Epithelial cell of proximal tubule (primary cell): ENCODE measurements at places on chromosomes 7 and 10. TPM values are rescaled to one million over a fixed set of nuclear protein-coding genes. Genes with fewer than 3 reads are reported as not detected.

Gene BBIP1
- 18.8 and 27.0 TPM in 2 replicates for total RNA-seq

Gene ZNF727
- not detected in 2 replicates for total RNA-seq

Gene EBLN1
- total RNA-seq, result not detected in 2 replicates

Gene AGMO
- total RNA-seq, result not detected in 2 replicates

Gene PNLIP
- not detected in 2 replicates for total RNA-seq

Gene ZNF398
- total RNA-seq, result 10.3 and 11.1 TPM in 2 replicates

Gene FAM180A
- not detected in 2 replicates for total RNA-seq

Gene SMKR1
- total RNA-seq, result 0.94 TPM in 1 of 2 replicates, not detected in the other

Gene AKR1C4
- total RNA-seq, result not detected in 2 replicates

Gene DNAH11
- 0.07 and 2.8 TPM in 2 replicates for total RNA-seq

Gene SMARCD3
- total RNA-seq, result 6.9 and 8.1 TPM in 2 replicates

Gene IRF5
- total RNA-seq, result 4.2 and 8.5 TPM in 2 replicates

Gene KCNH2
- 1.9 TPM in 2 replicates for total RNA-seq

Gene ANKRD30A
- not detected in 2 replicates for total RNA-seq

Gene CYP2C19
- total RNA-seq, result not detected in 2 replicates

Gene SFTPA1
- total RNA-seq, result not detected in 2 replicates

Gene KIAA1217
- 18.7 and 20.2 TPM in 2 replicates for total RNA-seq

Gene MAGI2
- total RNA-seq, result 0.43 and 0.92 TPM in 2 replicates

GRCh38 chr10:101116754-101117153, 14.3 kb upstream of the TLX1 start:
- no peak for DNase-seq

GRCh38 chr7:73683788-73684693, 644 bp downstream of the BUD23 start:
- DNase-seq, result no peak

GRCh38 chr10:112607506-112607905, 160.5 kb downstream of the VTI1A start:
- DNase-seq, result no peak

- no peak for DNase-seq
These were observed 69.5 kb upstream of the C1GALT1 start for GRCh38 chr7:7112868-7113267.

GRCh38 chr7:461453-462172, 58.0 kb downstream of the PDGFA start:
- DNase-seq, result no peak

DNA sequence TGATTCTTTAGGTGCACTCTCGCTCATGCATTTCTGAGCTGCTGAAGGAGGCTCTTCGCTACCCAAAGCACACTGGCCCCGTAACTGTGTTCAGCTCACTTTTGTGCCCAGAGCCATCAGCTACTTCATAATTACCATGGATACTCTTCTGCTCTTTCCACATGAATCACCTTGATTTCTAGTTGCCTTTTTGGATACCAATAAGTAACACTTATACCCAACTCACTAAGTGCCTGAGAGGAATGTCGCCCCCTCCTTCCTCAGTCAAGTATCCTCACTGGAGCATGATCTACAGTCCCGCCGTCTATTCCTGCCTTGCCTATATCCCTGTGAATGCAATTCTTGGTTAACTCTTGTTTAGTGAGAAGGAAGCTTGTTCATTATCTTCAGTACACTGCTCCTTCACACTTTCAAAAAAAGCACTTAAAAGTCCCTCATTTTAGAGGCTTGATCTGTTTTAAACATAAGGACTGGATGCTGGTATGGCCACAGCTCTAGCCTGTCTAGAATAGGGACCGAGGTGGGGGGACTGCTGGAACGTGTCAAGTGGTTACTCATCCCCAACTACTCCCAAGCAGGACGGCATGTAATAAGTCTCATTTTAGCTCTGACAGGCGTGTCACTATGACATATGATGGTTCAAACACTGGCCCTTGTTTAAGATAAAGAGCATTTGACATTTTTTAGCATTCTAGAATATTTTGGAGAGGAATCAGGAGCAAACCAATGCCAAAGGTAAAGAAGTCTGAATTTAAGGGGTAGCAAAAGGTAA, 23.7 kb downstream of the SVIL start:
- no peak for DNase-seq

GRCh38 chr10:121880895-121881294, 46.9 kb downstream of the ATE1 start:
- DNase-seq, result no peak

GRCh38 chr10:91103384-91104192, 116.9 kb upstream of the PCGF5 start:
- no peak for DNase-seq

- no peak for DNase-seq
These were observed 53.3 kb downstream of the FHIP2A start for GRCh38 chr10:114874827-114875411.

DNA sequence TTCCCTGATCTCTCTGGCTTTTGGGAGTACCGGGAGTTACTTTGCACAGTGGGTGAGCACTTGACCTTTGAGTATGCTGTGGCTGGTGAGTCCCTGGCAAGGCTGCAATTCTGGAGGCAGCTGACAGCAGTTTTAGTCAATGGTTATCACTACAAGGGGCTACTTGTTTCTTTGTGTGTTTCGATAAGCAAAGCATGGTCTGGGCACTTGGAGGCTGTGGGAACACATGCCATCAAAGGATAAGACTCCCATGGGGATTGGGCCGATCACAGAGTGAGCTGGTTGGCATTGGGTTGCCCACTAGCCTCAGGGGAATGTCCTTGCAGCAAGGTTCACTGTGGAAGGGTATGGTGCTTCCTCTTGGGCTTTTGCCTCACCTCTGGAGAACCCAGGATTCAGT, 208.2 kb downstream of the SNX13 start:
- no peak for DNase-seq

- DNase-seq, result no peak
These were observed 51.7 kb upstream of the ADAM12 start for GRCh38 chr10:126439942-126440341.

DNA sequence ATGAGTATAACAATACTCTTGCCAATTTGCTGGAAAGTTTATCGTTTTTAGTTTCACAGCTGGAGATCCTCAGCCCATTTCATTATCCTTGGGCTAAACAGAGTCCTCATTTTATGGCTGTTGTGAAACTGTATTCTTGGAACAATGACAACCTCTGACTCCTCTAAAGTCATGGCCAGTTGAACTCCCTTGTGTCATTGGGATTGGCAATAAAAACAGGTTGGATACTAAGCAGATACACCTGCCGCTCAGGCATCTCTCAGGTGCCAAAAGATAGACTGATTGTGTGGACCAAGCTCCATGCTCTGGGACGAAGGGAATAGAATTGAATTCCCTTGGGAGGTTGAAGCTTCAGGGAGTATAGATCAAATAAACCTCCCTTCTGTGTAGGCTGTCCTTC, 182.2 kb downstream of the WDR11 start:
- DNase-seq, result no peak

DNA sequence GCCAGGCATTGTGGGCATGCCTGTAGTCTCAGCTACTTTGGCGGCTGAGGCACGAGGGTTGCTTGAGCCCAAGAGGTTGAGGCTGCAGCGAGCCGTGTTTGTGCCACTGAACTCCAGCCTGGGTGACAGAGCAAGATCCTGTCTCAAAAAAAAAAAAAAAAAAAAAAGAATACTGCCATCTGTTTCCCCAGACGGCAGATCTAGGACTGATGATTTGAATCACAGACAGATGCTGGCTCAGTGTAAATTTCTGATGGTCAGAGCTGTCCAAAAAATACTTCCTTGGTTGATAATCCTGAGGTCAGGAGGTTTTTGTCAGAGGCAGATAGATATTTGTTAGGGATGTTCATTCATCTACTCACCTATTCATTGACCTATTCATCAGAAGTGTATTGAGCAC, 130.7 kb downstream of the REEP3 start:
- no peak for DNase-seq

GRCh38 chr10:51109801-51110533, 35.7 kb downstream of the PRKG1 start:
- DNase-seq, result no peak

GRCh38 chr7:150435047-150435389, 15.4 kb upstream of the GIMAP8 start:
- no peak for DNase-seq

GRCh38 chr10:32149252-32149955, 93.2 kb upstream of the KIF5B start:
- DNase-seq, result peak; percentile 69

DNA sequence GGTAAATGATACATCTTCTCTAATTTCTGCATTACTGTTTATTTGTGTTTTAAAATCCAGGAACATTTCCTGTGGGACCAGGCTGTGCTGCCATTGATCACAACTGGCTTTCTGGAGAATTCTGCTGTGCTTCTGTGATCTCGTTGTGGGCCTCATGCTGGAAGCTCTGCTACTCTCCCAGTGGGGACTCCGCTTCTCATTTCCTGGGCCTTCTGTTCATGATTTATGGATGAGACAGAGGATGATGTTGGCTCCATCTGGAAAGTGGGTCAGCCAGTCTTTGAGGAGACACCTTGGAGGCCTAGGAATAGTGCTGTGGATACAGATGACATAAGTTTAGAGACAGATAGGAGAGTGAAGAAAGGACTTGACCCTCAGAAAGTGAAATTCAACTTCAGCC, 15.2 kb upstream of the GPR158 start:
- DNase-seq, result no peak

- no peak for DNase-seq
These were observed 164.4 kb downstream of the RGS10 start for GRCh38 chr10:119377958-119378736.

- no peak for DNase-seq
These were observed 46.5 kb downstream of the PRR15 start for GRCh38 chr7:29610086-29610485.

DNA sequence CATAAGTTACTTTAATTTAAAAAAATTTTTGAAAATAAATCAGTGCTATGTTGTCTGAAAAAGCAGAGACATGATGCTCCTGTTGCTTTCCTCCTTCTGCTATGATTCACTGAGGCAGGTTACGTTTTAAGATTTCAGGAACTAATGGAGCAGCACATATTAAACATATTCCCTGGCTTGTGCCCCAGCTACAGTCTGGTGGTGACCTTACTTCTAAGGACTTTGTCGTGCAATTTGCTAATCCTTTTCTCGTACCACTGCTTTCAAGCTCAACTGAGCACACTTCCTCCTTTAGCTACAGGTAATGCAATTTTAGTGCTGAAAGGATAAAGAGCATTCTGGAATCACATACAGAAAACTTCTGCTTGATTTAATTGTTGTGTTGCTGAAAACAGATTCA, 16.2 kb upstream of the PRR15 start:
- no peak for DNase-seq

DNA sequence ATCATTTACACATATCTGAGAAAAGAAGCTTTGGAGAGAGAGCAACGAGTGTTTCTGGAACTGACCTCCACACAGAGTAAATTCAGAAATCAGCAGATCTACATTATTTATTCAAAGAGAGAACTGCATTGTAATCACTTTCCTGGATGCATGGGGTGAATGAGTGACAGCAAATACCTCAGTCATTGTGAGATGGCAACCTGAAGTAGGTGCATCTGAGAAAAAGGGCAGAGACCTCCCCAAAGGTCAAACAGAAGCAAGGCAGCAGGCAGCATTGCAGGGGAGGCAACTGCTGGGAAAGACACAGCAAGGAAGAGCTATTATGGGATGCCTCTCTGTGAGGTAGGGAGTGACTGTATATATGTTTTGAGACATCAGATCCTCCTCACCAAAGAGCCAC, 26.5 kb upstream of the SMIM30 start:
- no peak for DNase-seq

GRCh38 chr10:73814896-73815718, 3.7 kb upstream of the NDST2 start:
- no peak for DNase-seq

GRCh38 chr7:20870977-20871376, 84.3 kb upstream of the SP8 start:
- DNase-seq, result no peak
